ENCODE measurements at places on chromosomes 13 and 19.

- no peak overlapping the region for H3K4me3 ChIP-seq
- H3K4me1 ChIP-seq: no peaks in the 10 kb centered on the region
- no peak overlapping the region for H3K27ac ChIP-seq
Measured at GRCh38 chr13:46803586-46803985, 6.6 kb upstream of the ESD start.

- H3K27ac ChIP-seq: no peak overlapping the region
- H3K4me1 ChIP-seq: no peaks in the 10 kb centered on the region
- no peaks in the 10 kb centered on the region for H3K27me3 ChIP-seq
- no peak overlapping the region for H3K4me3 ChIP-seq
Measured at GRCh38 chr13:101925731-101926130, 473.3 kb downstream of the ITGBL1 start.

DNA sequence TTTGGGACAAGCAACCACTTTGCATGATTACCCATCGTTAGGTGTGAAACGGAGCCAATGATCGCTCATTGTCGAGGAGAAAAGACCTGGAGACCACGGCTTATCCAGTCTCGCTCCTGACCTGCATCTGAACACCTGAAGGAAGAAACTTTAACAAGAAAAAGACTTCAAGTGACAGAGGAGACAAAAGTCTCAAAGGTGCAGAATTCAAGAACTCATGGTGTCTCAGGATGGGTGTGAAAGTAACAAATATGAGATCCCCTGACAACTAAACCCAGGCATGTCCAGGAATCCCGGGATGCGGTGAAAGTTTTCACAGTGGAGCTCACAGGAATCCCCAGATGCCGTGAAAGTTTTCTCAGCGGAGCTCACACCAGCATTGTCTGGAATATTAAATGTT lies 6.3 kb upstream of the ATP11A start:
- H3K27me3 ChIP-seq: no peaks in the 10 kb centered on the region
- DNase-seq: no peak
- H3K36me3 ChIP-seq: no peaks in the 10 kb centered on the region
- H3K4me1 ChIP-seq: peaks cover 3% of the 10 kb centered on the region

DNA sequence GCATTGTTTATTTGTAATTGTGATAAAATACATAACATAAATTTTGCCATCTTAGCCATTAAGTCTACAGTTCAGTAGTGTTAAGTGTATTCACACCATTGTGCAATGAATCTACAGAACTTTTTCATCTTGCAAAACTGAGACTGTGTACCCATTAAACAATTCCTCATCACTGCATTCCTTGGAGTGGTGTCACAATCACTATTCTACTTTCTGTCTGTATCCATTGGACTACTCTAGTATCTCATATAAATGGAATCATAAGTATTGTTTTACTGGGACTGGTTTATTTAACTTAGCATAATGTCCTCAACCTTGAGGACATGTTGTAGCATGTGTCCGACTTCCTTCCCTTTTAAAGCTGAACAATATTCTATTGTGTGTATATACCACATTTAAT lies 36.8 kb downstream of the UFM1 start:
- no peak overlapping the region for H3K4me3 ChIP-seq
- H3K36me3 ChIP-seq: no peaks in the 10 kb centered on the region
- no peaks in the 10 kb centered on the region for H3K27me3 ChIP-seq
- H3K4me1 ChIP-seq: no peaks in the 10 kb centered on the region
- no peak overlapping the region for H3K27ac ChIP-seq

GRCh38 chr13:28468023-28468915 lies 26.7 kb downstream of the FLT1 start:
- H3K27me3 ChIP-seq: peaks cover 12% of the 10 kb centered on the region
- H3K27ac ChIP-seq: no peak overlapping the region
- H3K36me3 ChIP-seq: no peaks in the 10 kb centered on the region
- no peaks in the 10 kb centered on the region for H3K4me1 ChIP-seq
- DNase-seq: no peak

DNA sequence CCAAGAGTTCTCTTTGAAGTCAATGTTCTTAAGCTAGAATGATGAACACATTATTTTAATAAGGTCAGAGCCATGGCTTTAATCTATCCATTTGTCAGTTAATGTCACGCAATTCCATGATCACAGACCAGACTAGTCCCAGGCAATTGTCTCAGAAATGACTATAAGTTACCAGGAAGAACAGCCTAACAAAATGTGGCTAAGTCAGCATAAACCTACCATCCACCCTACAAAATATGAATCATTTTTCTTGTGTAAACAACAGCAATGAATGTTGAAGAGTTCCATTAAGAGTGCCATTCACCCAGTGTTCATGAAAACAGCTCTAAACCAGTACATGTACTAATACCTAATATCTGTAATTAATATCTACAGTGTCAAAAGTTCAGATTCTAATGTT lies 127.5 kb downstream of the KCTD12 start:
- no peaks in the 10 kb centered on the region for H3K27me3 ChIP-seq
- DNase-seq: no peak
- no peaks in the 10 kb centered on the region for H3K36me3 ChIP-seq
- no peak overlapping the region for H3K27ac ChIP-seq

- DNase-seq: no peak
- H3K27ac ChIP-seq: no peak overlapping the region
- peaks cover 34% of the 10 kb centered on the region for H3K4me1 ChIP-seq
- H3K27me3 ChIP-seq: peaks cover 2% of the 10 kb centered on the region
Measured at GRCh38 chr19:18289471-18290301, 8.3 kb upstream of the JUND start.

DNA sequence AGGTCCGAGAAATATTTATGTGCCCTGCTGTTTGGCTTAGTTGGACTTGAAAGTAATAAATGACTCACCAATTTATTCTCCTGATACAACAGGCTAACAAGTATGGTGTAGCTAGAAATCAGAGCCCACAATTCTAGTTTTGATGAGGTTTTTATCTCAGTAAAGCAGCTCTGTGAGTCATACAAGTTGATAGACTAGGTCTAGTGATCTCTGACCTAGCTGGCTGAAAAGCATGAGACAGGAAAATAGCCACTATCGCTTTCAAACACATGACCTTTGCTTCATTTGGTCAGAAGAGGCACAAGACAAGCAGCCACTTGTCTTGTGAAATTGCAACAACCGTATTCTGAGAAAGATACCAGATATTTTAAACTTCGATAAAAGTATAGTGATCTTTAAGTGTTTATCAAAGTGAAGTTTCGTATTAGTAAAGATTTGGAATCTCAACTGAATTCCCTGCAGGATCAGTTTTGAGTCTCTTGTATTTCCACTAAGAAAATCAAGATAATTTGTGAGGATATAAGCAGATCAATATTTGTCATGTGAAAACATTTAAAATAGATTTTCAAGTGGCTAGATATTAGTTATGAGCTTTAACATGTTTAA lies 126.7 kb downstream of the MAB21L1 start:
- H3K27me3 ChIP-seq: no peaks in the 10 kb centered on the region
- H3K27ac ChIP-seq: no peak overlapping the region
- DNase-seq: no peak
- H3K4me3 ChIP-seq: no peak overlapping the region
- H3K36me3 ChIP-seq: no peaks in the 10 kb centered on the region

DNA sequence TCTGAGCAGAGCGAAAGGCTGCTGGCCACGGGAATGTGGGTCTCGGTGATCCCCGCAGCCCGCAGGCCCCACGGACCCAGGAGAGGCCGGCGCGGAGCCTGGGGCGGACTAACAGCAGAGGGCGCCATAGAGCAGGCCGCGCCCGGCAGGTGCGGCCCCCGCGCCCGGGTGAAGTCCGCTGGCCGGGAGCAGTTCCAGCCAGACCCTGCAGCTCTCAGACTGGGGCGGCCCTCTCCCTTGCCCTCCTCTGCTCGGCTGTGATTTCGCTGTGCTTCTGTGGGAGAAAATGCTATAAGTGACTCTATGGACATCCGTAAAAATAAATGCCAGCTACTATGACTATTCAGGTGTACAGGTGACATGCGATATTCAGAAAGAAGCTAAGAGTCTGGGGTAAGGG lies 37.7 kb downstream of the GSX1 start:
- peak; percentile 67 for DNase-seq
- H3K27me3 ChIP-seq: peaks cover 76% of the 10 kb centered on the region
- H3K27ac ChIP-seq: no peak overlapping the region
- H3K4me3 ChIP-seq: no peak overlapping the region

DNA sequence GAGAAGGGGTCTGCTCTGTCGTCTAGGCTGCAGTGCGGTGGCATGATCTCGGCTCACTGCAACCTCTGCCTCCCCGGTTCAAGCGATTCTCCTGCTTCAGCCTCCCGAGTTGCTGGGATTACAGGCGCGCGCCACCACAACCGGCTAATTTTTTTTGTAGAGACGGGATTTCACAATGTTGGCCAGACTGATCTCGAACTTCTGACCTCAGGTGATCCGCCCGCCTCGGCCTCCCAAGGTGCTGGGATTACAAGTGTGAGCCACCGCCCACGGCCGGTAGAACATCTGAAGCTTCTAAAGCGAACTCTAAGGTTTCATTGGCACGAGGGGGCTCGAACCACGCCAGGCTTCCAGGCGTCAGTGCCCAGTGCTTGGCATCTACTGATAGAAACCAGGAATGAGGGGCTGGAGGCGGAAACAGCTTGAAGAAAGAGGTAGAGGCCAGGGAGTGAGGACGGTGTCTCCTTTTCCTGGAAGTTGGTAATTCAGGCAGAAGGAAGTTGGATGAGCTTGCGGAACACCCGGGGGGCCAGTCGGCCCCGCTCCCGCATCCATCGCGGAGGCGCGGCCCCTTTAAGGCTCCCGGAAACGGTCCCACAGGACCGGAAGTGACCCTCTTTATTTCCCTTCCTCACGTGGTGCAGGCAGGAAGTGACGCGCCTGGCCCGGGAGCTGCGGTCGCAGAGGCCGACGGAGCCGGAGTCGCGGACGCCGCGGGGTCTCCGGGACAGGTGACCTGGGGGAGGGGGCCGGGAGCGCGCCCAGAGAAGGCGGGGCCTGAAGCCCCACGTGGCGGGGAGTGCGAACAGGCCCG lies at the start of gene CCDC9:
Gene CCDC9 (plus strand): TSS at position 647 of the 814 bp plus-strand sequence. CDS start 1,876 bp downstream, outside the sequence.
- H3K27me3 ChIP-seq: no peaks in the 10 kb centered on the region
- peaks cover 8% of the 10 kb centered on the region for H3K4me1 ChIP-seq
- H3K36me3 ChIP-seq: peaks cover 29% of the 10 kb centered on the region
- H3K4me3 ChIP-seq: peak within 1 kb of the TSS; percentile 91
- peak; percentile 95 for DNase-seq

DNA sequence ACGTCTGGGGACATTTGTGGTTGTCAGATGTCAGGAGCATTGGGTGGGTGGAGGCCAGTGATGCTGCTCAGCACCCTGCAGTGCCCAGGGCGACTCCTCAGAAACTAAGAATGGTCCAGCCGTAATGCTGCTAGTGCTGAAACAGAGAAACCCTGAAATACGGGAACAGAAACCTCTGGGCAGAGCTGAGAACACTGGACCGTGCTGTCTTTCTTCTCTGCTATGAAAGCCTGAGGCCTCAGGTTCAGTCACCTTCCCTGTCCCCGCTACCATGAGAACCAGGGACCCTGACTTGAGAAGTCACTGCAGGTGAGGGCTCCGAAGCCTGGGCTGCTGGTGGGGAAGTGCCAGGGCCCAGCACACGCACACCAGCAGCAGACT lies 13.4 kb downstream of the CAPS start:
- H3K27me3 ChIP-seq: no peaks in the 10 kb centered on the region
- peak overlapping the region; percentile 49 for H3K4me3 ChIP-seq
- peaks cover 78% of the 10 kb centered on the region for H3K36me3 ChIP-seq
- H3K27ac ChIP-seq: no peak overlapping the region
- no peaks in the 10 kb centered on the region for H3K4me1 ChIP-seq

GRCh38 chr19:3785938-3786824 lies at the start of gene MATK:
Gene MATK, minus strand, starts transcription at chr19:3786381. Its CDS starts 1,246 bp downstream, at chr19:3785135.
- H3K27ac ChIP-seq: no peak within 1 kb of the TSS
- H3K4me1 ChIP-seq: peaks cover 6% of the 10 kb centered on the region
- no peak for DNase-seq
- H3K36me3 ChIP-seq: no peaks in the 10 kb centered on the region
- peaks cover 59% of the 10 kb centered on the region for H3K27me3 ChIP-seq

DNA sequence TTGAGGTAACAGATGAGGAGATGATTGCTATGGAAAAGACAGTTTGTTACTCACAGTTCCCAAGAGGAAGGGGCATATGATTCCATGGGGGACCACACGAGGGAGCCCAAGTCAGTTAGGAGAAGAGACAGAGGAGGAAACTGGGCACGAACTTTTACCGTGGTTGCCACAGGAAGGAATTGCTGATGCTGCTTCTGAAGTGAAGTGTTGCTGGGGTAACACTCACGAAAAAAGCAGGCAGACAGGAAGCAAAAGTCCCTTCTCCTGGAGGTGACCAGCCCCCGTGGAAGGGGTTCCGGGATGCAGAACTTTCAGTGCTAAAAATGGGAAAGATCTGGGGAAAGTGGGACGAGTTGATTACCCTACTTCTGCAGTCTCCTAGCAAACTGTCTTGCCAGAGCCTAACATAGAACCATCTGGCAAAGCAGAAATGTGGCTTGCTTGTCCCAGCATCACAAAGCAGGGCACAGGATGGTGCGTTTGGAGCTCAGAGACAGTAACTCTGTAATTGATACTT lies 35.4 kb upstream of the MAP3K10 start:
- no peak overlapping the region for H3K27ac ChIP-seq
- H3K36me3 ChIP-seq: no peaks in the 10 kb centered on the region
- H3K27me3 ChIP-seq: no peaks in the 10 kb centered on the region
- H3K4me1 ChIP-seq: no peaks in the 10 kb centered on the region
- DNase-seq: no peak

- H3K4me3 ChIP-seq: peak overlapping the region; percentile 4
- no peaks in the 10 kb centered on the region for H3K27me3 ChIP-seq
- DNase-seq: no peak
- no peak overlapping the region for H3K27ac ChIP-seq
Measured at GRCh38 chr13:113456116-113456702, 2.9 kb upstream of the ADPRHL1 start.

GRCh38 chr13:51825165-51825592 lies 19.8 kb downstream of the TMEM272 start:
- DNase-seq: no peak
- H3K4me3 ChIP-seq: no peak overlapping the region
- H3K27ac ChIP-seq: no peak overlapping the region
- H3K36me3 ChIP-seq: no peaks in the 10 kb centered on the region

- H3K27me3 ChIP-seq: peaks cover 3% of the 10 kb centered on the region
- H3K4me1 ChIP-seq: no peaks in the 10 kb centered on the region
Measured at GRCh38 chr19:47735131-47735530, 10.2 kb upstream of the NOP53 start.

- H3K27me3 ChIP-seq: peaks cover 3% of the 10 kb centered on the region
- peak overlapping the region; percentile 84 for H3K4me3 ChIP-seq
- peaks cover 4% of the 10 kb centered on the region for H3K4me1 ChIP-seq
- H3K27ac ChIP-seq: peak overlapping the region; percentile 84
- no peak for DNase-seq
- peaks cover 23% of the 10 kb centered on the region for H3K36me3 ChIP-seq
Measured at GRCh38 chr19:8513036-8513686, 806 bp downstream of the ZNF414 start.

- H3K36me3 ChIP-seq: no peaks in the 10 kb centered on the region
- H3K27me3 ChIP-seq: no peaks in the 10 kb centered on the region
- no peak overlapping the region for H3K27ac ChIP-seq
- H3K4me1 ChIP-seq: no peaks in the 10 kb centered on the region
- H3K4me3 ChIP-seq: no peak overlapping the region
Measured at GRCh38 chr13:100561158-100561499, 27.5 kb downstream of the GGACT start.

- H3K36me3 ChIP-seq: no peaks in the 10 kb centered on the region
- DNase-seq: no peak
- H3K27ac ChIP-seq: no peak overlapping the region
- H3K27me3 ChIP-seq: no peaks in the 10 kb centered on the region
Measured at GRCh38 chr13:23770428-23770827, 118.8 kb downstream of the MIPEP start.

Measured in neuronal stem cell (in vitro differentiated cells).